ENCODE measurements at places on chromosomes 7 and 10.

DNA sequence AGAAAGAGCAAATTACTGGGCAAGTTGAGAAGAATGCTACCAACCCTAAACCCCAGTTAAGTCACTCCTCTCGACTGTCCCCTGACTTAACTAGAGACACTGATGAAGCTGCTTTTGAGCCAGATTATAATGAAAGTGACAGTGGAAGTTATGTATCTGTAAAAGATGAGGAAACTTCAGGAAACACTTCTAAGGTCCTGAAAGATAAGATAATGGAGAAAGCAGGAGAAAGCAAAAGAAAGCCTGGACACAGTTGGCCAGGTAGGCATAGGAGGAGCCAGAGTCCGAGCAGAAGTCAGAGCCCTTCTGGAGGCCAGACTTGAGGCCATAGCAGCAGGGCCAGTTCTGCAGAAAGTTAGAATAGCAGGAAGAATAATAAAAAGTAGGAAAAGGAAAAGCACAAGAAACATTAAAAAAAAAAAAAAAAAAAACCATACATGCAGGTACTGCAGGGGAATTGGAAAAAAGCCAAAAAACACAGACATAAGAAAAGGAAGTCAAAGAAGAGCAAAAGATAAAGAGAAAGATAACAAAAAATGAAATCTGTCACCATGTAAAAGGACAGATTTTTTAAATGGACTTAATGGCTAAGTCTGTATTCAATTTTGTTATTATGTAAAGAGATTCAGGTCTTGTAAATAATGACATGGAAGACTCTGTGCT lies 101.0 kb upstream of the KCNMA1 start:
- no peak for DNase-seq

DNA sequence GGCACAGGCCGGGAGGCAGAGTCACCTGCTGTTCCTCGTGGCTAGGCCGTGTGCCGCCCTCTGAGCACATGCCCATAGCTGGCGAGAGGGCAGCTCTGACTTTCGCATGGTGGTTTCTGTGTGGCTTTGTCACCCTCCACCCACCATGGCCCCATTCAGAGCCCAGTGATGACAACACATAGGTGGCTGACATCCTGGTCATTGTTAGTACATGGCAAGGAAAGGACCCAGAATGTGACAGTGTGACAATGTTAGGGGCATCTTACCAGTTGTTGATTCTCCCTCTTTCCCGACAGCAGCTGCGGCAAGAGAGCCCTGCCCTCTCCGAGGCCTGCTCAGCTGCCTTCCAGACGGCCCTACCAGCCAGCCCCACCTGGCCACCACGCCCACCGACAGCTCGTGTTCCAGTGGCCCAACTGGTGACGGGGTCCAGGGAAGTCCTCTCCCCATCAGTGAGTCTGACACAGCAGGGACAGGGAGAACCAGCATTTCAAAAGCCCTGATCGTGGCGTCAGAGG lies 52.2 kb downstream of the ZNF467 start:
- DNase-seq: no peak

DNA sequence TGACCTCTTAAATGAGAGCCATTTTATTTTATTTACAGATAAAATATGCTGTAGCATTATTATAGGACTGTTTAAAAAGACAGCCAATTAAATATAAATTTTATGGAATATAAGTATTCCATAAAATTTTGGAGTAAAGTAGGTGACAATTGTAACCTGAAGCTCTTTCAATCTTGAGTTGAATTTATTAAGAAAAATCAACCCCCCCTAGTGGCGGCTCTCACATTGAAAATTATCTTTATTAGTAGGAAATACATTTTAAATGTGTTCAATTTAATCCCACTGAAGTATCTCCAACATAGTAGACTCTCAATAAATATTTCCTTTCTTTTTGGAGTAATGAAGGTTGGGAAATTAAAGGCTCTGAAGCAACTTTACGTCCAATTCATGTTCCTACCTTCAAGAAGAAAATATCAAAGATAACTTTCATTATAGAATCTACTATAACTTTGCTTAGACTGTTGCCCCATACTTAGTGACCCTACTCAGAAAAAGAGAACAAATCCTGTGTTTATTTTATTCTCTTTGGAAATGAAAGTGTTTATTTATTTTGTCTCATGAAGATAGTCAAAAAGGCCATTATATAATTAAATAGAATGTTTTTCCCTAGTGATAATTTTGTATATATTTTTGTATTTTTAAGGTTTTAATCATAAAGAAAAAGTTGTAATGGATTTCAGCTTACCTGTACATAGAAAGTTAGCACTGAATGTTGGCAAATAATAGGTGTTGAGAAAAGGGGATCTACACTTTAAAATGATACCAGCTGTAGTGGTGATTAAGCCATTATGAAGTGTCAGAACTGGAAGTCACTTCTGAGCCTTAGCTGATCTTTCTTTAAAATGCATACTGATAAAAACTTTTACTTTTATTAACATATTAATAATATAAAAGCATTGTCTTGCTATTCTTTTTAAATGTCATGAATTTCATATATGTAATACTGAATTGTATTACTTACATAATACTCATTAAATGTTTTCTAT lies 3.3 kb downstream of the AHR start:
- no peak for DNase-seq

DNA sequence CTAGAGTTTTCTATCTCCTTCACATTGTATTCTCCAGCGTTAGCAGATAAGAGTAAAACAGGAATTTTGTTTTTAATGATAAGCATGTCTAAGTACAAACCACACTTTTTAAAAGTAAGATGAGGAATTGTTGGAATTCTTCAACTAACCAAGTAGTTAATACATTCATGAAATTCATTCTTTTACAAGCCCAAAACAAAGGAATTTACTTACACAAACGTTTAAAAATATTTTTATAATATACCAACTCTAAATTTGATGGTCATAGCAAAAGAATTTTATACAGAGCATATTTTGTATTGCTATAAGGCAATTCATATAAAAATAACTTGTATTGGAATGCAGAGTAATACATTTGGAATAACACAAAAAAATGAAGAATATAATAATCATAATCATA lies 51.3 kb downstream of the TWIST1 start:
- DNase-seq: no peak

DNA sequence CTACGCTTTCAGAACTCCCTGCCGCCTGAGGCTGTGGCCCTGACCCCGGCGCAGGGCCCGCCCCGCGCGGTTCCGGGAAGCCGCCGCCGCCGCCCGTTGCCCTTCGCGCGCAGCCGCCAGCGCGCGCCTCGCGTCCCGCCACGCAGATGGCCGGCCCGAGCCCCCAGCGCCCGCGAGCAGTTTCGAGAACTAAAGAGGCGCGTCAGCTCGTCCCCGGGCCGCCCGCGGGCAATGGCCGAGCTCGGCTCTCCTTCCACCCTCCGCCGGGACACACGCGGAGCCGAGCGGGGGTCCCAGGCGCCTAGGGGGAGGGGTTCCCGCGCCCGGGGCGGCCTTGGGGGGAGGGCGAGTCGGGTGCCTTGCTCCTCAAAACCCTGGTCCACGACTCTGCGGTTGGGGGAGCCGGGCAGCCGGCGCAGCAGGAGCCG lies 1.8 kb downstream of the HNRNPF start:
- no peak for DNase-seq

DNA sequence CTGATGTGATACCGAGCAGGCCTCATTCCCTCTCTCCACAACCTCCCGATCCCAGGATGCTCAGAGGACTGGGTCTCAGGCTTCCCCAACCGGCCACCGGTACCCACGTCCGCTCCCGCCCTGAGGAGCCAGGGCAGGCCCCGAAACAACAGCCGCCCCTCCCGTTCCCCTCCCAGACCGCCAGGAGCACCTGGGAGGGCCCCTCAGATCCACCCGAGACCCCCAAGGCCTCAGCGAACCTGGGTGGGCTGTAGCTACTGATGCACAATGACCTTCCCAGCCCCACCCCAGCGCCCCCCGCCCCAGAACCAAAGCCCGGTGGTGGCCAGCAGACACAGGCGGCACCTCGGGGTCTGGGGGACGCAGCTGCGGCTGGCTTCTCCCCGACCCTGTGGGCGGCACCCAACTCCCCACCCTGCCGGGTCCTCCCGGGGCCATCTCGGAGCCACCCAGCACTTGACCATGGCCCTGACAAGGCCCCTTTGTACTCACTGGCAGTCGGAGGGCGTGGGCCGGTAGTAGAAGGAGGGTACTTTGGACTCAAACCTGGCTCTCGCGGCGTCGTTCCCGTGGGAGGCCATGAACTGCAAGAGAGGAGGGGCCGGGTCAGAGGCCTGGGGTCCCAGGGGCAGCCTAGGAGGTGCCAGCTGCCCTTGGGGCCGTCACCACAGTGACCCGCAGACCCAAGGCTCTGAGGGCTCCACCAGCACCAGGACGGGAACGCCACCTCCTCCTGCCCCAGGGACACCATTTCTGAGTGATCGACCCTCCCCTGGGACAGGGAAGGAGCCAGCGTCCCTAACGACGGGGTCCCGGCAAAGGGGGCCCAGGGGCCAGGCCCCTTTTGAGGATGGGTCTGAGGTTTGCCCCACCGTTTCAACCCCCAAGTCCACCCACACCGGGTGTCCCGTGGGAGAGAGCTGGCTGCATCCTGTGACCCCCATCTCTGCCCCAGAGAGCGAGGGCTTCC lies 28.1 kb downstream of the ADAP1 start:
- DNase-seq: no peak

- no peak for DNase-seq
Measured at GRCh38 chr7:65962033-65962432, 20.0 kb downstream of the GUSB start.

- DNase-seq: no peak
Measured at GRCh38 chr7:129642871-129643549, 31.5 kb downstream of the NRF1 start.

DNA sequence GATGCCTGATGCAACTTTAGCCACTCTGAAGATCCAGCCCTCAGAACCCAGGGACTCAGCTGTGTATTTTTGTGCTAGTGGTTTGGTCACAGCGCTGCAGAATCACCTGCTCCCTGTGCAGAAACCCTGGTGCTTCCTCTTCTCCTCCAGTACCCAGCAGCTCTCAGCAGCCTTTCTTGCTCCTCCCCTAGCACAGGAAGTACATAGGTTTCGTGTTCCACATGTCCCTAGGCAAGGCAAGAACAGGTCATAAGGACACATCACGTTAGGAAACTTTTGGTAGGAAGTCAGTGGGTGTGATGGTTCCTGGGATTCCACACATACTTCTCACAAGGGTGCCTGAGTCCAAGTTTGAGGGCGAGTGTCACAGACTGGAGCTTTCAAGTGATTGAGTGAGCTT lies 167.9 kb upstream of the PRSS1 start:
- DNase-seq: no peak

DNA sequence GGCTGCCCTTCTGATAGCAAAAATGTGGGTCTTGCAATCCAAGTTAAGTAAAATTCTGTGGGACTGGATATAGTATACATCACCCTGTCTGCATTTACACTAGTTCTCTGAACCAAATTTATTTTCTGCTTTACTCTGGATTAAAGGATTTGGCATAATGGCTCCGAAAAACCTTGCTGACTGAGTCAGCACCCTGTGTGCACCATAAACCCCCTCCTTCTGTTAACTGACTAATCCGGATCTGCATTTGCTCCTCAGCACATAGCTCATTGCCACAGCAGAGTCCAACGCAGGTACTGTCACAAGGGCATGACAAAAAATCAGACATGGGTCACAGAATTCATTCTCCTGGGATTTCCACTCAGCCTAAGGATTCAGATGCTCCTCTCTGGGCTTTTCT lies 1.3 kb downstream of the OR2A5 start:
- no peak for DNase-seq

DNA sequence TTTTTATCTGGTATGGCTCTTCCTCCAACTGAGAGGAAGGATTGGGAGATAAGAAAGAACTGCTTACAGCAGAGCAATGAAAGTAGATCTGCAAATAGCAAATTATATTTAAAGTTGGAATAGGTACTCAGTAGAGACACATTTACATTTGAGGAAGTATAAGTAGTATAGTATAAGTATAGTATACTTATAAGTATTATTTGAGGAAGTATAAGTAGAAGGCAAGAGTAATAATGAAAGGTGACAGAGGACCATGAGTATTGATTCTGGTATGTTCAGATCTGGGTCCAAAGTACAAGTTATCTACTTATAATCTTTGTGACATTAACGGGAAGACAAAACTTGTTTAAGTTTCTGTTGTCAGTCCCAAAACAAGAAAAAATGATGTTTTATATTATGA lies 527.6 kb upstream of the SORCS1 start:
- no peak for DNase-seq

DNA sequence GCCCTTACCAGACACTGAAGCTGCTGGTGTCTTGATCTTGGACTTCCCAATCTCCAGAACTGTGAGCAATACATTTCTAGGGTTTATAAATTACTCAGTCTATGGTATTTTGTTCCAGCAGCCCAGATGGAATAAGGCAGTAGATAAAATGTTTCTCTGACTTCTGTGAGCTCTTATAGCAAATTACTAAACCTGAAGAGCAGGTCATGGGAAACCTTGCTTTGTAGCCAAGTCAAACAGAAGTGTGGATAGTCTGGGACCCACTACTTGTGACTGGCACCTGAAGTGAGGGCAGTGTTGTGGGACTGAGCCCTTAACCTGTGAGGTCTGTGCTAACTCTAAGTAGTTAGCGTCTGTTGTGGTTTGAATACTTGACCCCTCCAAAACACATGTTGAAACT lies 4.6 kb upstream of the TBRG4 start:
- no peak for DNase-seq

DNA sequence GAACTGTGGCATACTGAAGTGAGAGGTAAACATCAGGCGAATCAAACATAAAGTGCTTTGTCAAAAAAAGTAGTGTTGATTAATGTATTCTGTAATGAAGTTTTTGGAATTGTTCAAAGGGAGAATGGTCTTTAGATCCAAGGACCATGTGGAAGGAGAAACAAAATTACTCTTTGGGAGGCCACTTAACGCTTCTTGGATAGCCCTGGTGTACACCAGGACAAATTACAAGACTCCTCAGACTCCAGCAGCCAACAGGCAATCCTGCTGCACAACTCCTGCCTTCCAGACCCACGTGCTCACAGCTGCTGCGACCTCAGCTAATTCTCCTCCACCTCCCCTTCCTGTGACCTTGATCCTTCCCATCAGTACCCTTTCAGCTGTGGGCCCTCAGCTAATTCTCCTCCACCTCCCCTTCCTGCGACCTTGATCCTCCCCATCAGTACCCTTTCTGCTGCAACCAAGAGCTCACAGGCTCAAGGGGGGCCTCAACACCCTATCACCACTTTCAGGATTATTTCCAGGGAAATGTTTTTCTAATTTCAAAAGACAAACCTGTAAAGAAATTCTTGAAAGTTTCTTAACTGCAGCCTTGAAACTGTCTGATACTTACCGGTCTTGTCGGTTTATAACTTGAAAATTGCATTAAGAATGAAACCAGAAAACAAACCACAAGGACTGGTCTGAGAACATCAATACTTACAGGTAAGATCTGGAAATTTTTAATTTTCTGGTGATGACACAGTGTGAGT lies 29.7 kb upstream of the DDC start:
- DNase-seq: no peak

DNA sequence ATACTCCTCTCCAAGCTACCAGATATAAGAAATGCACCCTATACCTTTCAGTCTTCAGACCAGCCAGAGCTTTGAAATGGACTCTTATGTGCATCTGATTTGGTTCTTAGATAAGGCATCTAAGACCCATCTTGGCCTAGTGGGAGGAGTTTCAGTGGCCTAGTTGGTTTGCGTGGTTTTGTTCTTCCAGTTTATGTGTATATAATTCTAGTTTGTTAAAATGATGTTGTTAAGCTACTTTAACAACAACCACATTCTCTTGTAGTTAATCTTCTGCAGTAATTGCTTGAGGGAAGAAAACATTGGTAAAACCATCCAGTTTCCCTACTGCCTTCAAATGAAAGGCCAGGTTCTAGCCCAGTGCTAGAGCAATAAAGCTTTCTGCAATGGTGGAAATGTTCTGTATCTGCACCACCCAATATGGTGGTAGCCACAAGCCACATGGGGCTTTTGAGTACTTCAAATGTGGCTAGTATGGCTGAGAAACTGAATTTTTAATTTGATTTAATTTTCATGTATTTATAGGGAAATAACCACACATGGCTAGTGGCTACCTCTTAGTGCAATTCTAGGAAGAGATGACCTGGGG lies 66.3 kb downstream of the KLHDC10 start:
- DNase-seq: no peak

Data from NT2/D1 (cell line).